ENCODE measurements at places on chromosomes 2 and 18.

DNA sequence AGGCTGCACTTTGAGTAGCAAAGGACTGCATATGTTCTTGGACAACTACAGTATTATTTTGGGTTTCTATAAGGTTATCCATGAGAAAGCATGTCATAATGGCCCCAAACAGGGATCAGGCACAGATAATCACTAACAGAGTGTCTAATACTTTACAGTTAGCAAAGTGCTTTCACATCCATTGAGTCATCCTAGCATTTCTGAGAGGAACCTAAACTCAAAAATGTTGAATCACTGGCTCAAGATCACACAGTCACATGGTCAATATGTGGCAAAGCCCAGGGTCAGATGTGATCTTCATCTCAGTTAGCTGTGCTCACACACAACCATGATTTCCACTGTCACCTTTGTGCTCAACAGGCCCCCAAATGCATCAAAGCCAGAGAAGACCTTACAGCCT lies 156.1 kb upstream of the VRK2 start:
- DNase-seq, result no peak

GRCh38 chr18:48663931-48664847 lies 125.4 kb downstream of the CTIF start:
- peak; percentile 79 for DNase-seq

- no peak for DNase-seq
Observed at GRCh38 chr2:191687867-191688266, 9.9 kb downstream of the NABP1 start.

GRCh38 chr2:113126845-113127645 lies at the start of gene IL1RN:
IL1RN (plus strand) TSS chr2:113127598; CDS start chr2:113127625, 27 bp downstream.
- no peak for DNase-seq

- DNase-seq, result no peak
Observed at GRCh38 chr2:10712185-10712809, 9.1 kb upstream of the ATP6V1C2 start.

- DNase-seq, result no peak
Observed at GRCh38 chr2:5285872-5286769, 406.1 kb upstream of the SOX11 start.

DNA sequence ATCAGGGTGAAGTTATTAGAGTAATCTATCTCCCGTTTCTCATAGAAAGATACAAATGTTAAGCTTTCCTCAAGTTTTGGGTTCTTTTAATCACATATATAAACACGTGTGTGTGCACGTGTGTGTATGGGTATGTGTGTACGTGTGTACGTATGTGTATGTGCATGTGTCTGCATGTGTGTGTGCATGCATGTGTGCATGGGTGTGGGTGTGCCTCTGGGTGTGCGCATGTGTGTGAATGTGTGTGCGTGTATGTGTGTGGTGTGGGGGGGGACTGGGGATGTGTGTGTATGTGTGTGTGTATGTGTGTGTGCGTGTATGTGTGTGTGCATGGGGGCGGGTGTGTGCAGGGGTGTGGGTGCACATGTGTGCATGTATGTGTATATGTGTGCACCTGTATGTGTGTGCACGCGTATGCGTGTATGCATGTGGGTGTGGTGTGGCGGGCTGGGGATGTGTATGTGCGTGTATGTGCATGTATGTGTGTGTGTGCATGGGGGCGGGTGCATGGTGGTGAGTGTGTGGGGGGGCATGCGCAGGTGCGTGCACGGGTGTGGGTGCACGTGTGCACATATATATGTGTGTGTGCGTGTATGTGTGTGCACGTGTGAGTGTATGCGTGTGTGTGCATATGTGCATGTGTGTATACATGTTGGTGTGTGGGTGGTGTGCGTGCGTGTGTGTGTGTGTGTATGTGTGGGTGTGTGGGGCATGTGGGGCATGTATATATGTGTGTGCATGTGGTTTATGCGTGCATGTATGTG lies 304.0 kb downstream of the MBD2 start:
- DNase-seq, result no peak

DNA sequence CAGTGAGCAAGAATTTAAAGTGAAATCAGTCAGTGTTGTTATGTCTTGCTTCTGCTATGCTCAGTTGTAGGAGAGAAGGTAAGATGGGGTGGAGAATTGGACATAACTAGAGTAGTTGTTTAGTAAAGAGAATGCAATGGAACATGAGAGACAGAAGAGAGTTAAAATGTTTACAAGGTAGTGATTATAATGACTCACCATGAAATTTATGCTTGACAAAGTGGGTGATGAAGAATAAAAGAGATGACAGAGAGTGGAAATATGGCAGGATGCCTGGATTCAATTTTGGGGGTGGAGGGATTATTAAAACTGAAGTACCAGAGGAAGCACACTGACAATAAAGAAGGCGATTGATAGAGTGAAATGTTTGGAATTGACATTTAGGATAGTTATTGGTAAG lies 10.6 kb downstream of the SCG2 start:
- DNase-seq, result no peak

- DNase-seq, result peak; percentile 51
Observed at GRCh38 chr2:66171530-66171929, 263.4 kb upstream of the MEIS1 start.

GRCh38 chr2:149731079-149731478 lies 143.5 kb upstream of the MMADHC start:
- DNase-seq, result no peak

GRCh38 chr2:229653531-229653930 lies 60.8 kb downstream of the DNER start:
- DNase-seq, result no peak

- DNase-seq, result no peak
Observed at GRCh38 chr18:76914796-76915195, 92.4 kb downstream of the ZNF236 start.

- no peak for DNase-seq
Observed at GRCh38 chr2:48545244-48545643, 15.3 kb downstream of the STON1 start.

DNA sequence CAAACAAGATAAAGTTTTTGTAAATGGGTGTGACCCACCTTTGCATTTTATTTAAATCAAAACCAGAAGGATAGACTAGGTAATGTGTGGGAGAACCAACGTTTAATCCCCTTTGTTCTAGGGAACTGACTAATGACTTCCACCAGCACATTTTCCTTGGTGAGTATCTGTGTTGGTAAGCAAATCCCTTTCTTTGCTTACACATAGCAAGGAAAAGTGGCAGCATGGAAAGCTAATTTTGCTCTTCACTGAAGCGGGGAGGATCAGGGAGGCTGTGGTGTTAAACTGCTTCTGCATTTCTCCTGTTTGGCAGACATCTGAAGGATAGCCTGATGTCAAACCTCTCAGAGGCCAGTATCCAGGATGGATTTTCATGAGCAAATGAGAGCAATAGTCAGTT lies 331.1 kb downstream of the PTPRM start:
- DNase-seq, result no peak

- no peak for DNase-seq
Observed at GRCh38 chr18:23609390-23610023, 23.2 kb upstream of the NPC1 start.

GRCh38 chr2:112706170-112706664 lies 14.6 kb upstream of the NT5DC4 start:
- no peak for DNase-seq

DNA sequence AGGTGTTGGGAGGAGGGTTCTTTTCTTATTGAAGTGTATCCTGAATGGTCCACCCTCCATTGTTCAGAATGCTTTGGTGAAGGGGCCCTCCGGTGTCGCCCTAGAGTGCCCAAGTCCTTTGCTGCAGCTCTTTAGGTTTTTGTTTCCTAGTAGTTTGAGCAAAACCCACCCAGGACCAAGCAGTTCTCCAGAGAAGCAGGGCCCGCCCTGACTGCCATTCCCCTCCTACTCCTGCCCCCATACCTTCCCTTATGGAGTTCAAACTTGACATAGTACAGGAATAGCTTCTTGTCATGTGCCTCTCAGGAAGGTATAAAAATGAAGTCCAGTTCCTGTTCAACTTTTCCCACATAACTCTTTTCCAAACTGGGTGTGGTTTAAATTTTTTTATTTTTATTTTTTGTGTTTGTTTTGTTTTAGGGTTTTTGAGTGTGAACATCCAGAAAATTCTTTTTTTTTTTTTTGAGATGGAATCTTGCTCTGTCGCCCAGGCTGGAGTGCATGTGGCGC lies 5.6 kb downstream of the MERTK start:
- DNase-seq, result no peak

DNA sequence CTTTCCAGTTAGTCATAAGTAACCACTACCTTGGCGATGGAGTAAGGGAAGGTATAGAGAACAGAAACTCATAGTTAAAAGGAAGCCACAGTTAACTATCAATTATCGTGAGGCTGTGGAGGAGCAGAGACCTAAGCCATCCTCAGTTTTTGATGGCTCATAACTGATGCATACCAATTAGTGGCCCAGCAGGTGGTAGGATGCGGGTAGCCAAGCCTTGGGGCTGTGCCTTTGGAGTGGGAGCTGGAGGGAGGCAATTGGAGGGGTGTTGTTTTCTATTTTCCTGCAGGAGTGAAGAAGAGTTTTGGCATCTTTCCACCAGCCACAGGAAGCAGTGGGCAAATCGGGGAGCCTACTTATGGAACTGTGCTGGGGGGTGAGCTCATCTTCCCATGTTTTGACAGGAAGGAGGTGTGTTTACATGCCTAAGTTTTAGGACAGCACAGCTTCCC lies 194.8 kb downstream of the TPGS2 start:
- DNase-seq, result no peak

DNA sequence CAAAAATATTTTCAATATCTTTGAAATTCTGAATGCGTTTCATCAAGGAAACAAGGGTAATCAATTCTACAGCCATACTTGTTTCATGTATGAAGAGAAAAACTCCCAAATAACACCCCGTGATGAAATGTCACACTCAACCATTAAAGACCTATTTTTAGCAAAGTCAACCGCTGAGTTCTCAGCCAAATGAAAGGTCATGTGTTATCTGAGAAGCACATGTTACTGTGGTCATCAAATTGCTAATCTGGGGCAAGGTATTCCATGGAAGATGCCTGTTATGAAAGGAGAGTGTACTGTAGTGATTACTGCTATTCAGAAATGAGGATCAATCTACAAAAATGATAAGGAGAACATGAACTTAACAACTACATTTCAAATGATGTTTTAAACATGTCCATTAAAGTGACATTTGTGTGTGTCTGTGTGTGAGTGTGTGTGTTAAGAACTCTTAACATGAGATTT lies 126.7 kb downstream of the BCL2 start:
- no peak for DNase-seq

- no peak for DNase-seq
Observed at GRCh38 chr18:79259218-79259617, 136.5 kb upstream of the NFATC1 start.

DNA sequence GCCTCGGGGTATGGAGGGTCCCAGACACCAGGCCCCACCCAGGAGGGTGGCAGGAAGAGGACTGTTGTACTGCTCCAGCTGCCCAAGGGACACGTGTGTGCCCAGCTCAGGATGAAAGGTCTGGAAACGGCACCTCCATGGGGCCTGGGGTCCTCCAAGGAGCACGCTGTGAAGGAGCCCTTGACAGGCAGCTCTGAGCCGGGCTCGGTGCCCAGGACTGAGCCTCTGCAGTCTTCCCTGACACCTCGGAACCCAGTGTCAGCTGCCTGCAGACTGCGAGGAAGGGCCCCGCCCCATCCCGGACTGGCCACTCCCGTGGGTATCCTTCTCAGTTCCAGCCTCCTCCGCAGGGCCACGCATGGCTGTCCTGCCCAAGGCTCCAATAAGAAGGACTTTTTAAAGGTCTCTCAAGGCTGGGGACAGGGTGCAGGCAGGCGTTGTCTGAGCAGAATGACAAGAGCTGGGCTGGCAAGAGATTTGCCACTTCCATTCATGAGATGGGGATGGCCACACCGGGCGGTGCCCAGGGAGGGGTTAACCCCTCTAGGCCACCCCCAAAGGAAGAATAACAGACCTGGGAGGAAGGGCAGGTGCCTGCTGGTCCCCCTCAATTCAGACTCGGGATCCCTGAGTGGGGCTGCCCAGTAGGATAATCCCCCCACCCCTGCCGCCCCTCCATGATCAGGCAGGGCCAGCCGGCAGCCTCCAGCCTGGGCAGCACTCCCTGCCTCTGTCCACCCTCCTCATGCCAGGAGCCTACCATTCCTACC lies 8.9 kb downstream of the ECEL1 start:
- DNase-seq, result no peak

GRCh38 chr2:240604291-240604938 lies 17.9 kb downstream of the CAPN10 start:
- peak; percentile 89 for DNase-seq

GRCh38 chr2:207083361-207084110 lies 82.2 kb downstream of the KLF7 start:
- DNase-seq, result no peak

DNA sequence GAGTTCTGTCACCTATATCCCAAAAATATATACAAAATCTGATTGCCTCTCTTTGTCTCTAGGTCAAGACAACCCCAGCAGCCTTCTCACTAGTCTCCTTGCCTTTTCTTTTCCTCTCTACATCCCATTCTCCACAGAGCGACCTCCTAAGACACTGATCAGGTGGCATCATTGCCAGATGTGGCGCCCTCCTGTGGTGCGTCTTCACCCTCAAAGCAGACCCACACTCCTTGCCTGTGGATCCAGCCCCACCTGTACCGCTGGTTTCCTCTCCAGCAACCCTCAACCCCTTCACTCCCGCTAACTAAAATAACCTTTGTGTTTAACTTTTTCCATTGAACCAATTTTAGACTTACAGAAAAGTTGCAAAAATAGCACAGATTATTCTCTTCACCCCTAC lies 273.3 kb downstream of the GLI2 start:
- DNase-seq, result peak; percentile 36

- no peak for DNase-seq
Observed at GRCh38 chr2:233213011-233213410, 38.5 kb upstream of the ATG16L1 start.

GRCh38 chr2:143686585-143687164 lies 557.5 kb downstream of the ARHGAP15 start:
- no peak for DNase-seq

GRCh38 chr2:171547256-171547655 lies 25.0 kb downstream of the CYBRD1 start:
- DNase-seq, result no peak

GRCh38 chr2:235049069-235049468 lies 97.3 kb downstream of the SH3BP4 start:
- peak; percentile 6 for DNase-seq

DNA sequence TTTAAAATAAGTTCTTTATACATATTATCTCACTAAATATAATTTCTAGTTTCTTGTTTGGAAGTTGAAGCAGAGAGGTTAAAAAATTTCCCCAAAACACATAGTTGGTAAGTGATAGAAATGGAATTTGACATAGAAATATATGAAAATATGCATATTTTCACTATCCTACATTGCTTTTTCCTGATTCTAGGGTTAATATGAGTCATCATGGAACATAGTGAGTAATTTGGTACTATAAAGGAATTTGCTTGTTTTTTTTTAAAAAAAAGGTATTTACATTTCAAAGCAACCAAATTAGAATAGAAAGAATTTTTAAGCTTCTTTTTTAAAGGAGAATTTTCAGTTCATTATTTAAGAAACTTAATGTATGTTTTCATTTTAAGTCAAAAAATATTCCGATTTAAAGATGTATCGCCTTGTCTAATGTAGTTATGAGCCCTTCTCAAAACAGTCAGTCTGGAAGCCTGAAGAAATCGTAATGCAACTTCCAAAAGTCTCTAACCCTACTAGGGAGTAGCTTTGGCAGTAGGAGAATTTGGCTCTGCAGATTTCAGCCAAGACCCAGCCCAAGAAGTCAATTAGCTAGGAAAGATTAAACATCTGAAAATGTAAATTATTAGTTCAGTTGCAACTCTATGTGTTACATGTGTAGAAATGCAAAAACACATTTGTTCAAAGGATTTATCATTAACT lies 147.3 kb downstream of the RDH14 start:
- no peak for DNase-seq

GRCh38 chr2:191032588-191033429 lies 18.8 kb upstream of the STAT1 start:
- DNase-seq, result no peak

- DNase-seq, result no peak
Observed at GRCh38 chr18:24326211-24326610, 71.4 kb downstream of the OSBPL1A start.

Measured in testis (tissue), 5 donors.